ENCODE measurements at places on chromosomes 6 and 20. TPM values are rescaled to one million over a fixed set of nuclear protein-coding genes. Genes with fewer than 3 reads are reported as not detected.
A peak's percentile ranks its signal among the peaks of the same experiment; 100 is the strongest.

DNA sequence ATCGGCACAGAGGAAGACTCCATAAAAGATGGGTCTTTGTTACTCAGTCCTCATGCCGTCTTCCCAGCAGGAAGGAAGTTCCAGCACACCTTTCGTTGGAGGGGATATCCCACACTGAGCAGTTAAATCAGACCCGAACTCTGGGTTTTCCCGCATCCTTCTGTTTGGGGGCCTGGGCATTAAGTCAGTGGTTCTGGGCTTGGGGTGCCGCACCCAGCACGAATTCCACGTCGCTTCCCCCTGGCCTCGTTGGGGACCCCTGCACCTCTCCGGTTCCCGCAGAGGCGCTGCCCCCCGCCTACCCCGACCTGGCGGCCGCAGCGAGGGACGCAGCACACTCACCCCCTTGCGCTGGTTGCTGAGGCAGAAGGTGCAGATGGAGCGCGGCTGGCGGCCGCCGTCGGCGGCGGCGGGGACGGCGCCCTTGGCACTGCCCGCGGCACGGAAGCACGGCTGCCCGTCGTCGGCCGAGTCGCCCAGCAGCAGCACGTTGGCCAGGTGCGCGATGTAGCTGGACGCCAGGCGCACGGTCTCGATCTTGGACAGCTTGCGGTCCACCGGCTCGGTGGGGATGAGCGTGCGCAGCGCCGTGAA lies 641 bp downstream of the TCF15 start:
- DNase-seq: no peak

DNA sequence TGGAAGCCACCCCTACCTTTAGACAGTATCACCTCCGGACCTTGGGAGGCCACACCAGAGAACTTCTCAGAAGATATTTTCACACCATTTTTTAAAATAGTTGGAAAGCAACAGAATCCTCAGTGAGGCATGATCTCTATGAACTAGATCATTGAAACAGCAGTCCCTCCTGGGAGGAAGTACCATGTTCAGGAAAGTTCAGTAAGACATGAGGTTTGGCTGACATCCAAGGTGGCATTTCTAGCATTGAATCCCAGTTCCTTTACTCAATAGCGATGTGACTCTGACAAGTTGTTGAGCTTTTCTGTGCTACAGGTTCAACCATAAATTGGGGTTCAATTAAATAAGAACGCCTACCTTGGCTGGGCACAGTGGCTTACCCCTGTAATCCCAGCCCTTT lies 169.0 kb downstream of the TBC1D7 start:
- DNase-seq: peak; percentile 27

DNA sequence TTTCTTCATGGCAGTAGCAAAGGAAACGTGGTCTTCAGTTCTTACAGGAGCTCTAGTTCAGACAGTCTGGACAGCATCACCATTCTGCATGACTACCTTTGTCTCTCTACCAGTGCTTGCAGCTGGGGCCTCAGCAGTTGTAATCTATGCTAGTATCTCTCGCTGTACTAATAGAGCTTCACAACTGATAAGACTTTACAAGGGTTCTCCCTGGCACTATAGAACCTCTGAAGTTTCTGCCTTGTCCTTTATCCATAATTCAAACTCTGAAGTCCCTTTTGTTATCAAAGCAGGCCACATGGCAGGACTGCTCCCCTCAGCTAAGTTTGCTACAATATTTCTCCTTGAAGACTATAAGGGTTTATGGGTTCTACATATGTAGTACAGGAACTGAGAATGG lies 842.1 kb upstream of the ADGRB3 start:
- no peak for DNase-seq

GRCh38 chr6:45757443-45758130 lies 258.1 kb downstream of the CLIC5 start:
- no peak for DNase-seq

The CCN6 gene
- total RNA-seq: not detected

The GHRH gene
- total RNA-seq: not detected

The ROS1 gene
- not detected for total RNA-seq

The TBC1D32 gene
- total RNA-seq: 4.1 TPM

The SLC17A1 gene
- total RNA-seq: not detected

- no peak for DNase-seq
Observed at GRCh38 chr6:41545247-41545702, 906 bp upstream of the FOXP4 start.

The RAB44 gene
- not detected for total RNA-seq

The HLA-DPB1 gene
- total RNA-seq: 3.5 TPM

The VSX1 gene
- total RNA-seq: not detected

The POU5F1 gene
- total RNA-seq: not detected

- DNase-seq: no peak
Observed at GRCh38 chr6:13405961-13406477, 77.7 kb upstream of the TBC1D7 start.

- no peak for DNase-seq
Observed at GRCh38 chr6:143123081-143123480, 62.4 kb downstream of the AIG1 start.
